ENCODE measurements at places on chromosomes 5 and 9.
A peak's percentile ranks its signal among the peaks of the same experiment; 100 is the strongest.

GRCh38 chr5:157370967-157371366 lies 89.0 kb upstream of the NIPAL4 start:
- no peak for DNase-seq

DNA sequence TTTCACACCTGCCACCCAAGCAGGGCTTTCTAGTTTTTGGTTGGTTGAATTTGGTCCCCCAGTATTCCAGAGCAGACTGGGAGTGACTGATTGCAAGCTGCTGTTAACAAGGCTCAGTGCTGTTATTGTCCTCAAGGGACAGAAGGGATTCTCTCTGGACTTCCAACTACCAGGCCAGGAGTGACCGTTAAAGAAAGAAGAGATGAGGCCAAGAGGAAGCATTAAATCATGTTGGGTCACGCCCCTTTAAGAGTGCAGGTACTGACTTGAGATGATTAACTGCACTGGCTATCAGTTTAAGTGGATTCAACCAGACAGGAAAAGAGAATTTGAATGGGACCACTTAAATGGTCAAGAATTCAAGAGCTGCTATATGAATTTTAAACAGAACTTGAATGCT lies 220.8 kb upstream of the PCSK5 start:
- DNase-seq = no peak

DNA sequence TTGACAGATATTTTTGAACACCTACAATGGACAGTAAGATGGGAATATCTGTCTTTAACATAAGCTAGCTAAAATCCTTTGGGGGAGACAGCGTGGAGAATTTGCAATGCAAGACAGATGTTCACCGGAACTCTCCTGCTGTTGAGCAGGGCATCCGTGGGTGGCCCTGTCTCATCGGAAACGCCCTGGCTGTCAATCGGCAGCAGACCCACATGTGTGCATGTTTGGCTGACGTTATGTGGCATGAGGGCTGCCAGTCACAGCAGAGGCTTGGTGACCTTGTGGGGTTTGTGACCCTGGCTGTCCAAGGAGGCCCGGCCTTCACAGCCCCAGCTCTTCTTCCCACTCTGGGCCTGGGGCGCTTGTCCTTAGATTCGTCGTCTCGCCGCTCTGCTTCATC lies 129.7 kb upstream of the OTULINL start:
- DNase-seq = no peak

GRCh38 chr5:26003966-26004365 lies 1034.4 kb downstream of the CDH9 start:
- DNase-seq = no peak

- no peak for DNase-seq
Measured at GRCh38 chr9:78962156-78962555, 609.6 kb upstream of the TLE4 start.

DNA sequence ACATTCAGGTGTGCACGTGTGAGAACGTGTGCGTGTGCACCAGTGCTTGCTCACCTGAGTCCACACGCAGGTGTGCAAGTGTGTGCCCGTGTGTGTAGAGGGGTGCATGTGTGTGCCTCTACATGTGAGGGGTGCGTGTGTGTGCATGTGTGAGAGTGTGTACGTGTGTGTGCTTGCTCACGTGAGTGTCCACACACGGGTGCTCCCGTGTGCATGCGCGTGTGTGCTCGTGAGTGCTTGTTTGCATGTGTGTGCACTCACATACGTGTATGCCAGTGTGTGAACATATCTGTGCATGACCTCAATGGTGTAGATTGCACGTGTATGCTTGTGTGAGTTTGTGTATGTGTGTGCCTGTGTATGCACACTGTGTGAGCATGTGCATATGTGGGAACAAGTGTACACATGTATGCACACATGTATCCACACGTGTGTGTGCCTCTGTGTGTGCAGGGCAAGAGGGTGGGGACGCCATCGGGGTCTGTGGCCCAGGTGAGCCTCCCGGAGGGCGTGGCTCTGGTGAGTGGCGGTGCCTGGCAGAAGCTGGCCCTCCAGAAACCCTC lies 40.6 kb upstream of the NOTCH1 start:
- DNase-seq = no peak

GRCh38 chr9:111483439-111483857 lies 735 bp downstream of the ECPAS start:
- peak; percentile 41 for DNase-seq

GRCh38 chr5:141149812-141150211 lies at the start of gene PCDHB6:
Gene PCDHB6, plus strand, starts transcription at chr5:141150057. Its CDS starts 201 bp downstream, at chr5:141150258.
- peak; percentile 0 for DNase-seq

- DNase-seq = no peak
Measured at GRCh38 chr5:112346411-112347044, 72.5 kb downstream of the EPB41L4A start.

DNA sequence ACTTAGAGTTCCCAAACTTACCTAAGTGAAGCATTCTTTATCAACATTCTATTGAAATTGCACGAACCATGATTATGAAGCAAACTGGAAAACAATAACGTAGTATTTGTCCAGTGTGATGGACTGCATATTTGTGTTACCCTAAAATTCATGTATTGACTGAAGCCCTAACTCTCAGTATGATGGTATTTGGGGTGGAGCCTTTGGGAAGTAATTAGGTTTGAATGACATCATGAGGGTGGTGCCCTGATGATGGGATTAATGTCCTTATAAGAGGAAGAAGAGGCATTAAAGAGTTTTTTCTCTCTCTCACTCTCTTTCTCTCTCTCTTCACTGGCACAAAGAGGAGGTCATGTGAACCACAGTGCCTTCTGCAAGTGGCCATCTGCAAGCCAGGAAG lies 365.4 kb upstream of the PTGER4 start:
- DNase-seq = no peak

GRCh38 chr5:115600766-115601165 lies 1.5 kb downstream of the TICAM2 start:
- DNase-seq = no peak

DNA sequence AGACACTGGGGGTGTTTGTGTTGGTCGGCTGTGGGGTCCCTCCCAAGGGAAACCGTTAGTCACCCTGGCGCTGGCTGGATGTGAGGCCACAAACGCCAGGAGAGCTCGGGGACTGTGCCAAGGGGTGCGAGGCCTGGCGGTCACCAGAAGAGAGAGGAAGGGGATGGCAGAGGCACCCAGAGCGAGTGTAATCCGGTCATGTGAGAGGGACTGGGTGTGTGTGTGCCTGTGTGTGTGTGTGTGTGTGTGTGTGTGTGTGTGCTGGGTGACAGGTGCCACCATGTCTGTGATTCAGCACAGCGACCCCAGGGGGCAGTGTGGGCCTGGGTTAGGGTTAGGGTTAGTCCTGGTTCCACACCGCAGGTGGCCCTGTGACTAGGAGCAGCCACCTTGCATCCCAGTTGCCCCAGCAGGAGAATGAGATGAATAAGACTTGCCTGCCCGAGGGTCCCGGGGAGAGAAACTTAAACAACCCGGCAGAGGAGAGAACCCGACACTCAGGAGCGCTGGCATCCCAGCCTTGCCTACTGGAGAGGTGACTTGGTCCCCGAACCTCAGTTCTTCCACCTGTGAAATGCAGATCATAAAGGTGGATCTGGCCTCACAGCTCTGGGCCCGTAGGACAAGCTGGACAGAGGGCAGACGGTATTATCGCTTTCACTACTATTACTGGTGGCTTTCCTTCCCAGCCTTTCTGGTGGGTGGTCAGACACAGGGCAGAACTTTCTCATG lies 1.4 kb upstream of the ADAMTSL2 start:
- DNase-seq = no peak

DNA sequence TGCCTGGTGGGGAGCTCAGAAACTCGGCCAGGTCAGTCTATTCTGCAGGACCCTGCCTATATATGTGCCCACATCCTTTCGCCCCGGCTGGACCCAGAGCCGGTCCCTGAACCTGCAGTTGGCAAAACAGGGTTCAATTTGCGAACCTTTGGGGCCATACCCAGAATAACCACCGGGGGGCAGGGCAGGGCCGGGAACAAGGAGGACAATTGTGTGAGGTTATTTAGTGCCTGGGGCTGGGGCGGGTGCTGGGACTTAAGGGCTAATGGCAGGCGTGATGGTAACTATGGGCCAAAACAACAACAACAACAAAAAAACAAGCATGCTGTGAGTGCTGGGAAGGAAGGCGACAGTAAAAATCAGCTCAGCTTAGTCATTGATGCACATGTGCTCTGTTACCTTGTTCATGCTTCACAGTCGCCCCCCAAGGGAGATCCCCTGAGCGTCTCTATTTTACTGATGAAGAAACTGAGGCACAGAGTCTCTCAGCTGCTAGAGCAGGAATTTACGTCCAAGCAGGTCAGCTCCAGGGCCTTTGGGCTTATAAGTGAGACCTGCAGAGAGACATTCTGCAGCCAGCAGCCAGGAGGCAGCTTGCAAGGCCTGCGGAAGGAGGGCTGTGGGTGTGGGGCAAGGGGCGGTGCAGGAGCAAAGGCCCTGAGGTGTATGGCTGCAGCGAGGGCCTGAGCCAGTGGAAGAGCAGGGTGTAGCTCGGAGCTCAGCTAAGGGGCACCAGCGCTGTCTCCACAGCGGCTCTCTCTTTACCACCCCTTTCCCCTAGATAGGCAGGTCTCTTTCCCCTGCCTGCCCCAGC lies 106.0 kb downstream of the PHF2 start:
- peak; percentile 34 for DNase-seq

DNA sequence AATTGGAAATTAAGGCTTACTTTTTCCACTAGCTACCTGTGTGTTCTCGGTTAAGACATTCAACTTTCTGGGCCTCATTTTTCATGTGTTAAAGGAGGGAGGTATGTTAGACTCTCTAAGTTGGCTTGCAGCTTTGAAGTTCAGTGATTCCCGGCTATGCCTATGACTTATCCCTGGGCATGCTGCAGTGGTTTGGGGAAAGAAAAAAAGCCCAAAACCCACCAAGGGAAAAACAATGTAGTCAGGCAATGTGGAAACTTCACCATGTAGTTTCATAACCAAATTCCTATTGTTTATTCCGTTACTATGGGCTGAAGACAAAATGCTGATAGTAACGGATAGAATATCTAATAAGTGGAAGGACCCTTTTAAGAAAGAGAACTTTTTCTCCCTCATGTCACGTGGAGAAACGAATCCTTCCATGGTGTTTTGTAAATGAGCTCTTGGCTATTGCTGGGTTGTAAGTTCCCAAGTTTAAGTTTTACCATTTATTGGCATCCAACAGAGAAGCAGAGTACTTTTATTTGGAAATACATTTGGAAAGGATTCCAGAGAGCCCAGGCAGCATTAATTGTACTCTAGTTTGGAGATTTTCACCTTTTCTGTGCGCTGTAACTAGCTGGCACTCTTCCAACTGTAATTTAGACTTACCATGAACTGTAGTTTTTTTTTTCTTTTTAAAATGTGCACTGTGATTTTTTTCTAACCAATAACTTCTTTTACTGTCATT lies 84.9 kb upstream of the MPDZ start:
- peak; percentile 39 for DNase-seq

DNA sequence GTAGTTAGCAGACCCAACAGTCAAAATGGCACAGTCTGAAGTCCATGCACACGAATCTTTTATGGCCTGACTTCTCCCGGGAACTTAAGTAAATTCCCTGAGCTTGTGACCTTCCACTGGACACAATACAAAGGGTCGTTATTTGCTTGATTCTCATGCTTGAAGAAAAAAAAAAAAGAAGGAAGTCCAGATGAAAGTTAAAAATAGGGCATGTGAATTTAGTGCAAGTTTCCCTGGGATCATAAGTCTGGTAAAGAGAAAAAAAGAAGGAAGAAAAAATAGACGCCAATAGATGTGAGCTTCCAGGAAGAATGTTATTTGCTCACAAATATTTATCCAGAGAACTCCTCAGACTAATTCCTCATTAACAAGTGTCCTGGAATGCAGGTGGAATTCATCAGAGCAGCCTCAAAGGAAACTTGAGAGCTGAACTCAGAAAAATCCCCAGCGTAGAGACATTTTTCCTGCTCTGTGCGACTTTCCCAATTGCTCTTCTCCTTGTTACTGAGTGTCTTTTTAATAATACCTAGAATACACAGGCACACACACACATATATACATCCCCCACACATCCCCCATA lies 616.3 kb downstream of the EBF1 start:
- DNase-seq = no peak

- DNase-seq = no peak
Measured at GRCh38 chr9:117543089-117543488, 128.2 kb upstream of the ASTN2 start.

GRCh38 chr9:110334183-110334582 lies 3.5 kb downstream of the TXNDC8 start:
- DNase-seq = no peak

DNA sequence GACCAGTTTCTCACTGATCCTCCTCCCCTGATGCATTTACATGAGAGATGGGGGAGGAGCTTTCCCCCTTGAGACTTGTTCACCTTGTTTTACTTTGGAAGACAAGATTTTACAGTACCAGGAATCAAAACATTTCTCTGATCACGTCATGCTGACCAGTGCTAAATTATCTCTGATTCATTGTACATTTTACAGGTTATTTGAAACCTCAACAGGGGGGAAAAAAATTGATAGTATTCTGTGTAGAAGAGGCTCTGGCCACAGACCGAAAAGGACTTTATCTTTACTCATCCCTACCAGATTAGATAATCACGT lies 133.9 kb downstream of the GRIA1 start:
- DNase-seq = no peak

GRCh38 chr5:174292348-174292747 lies 246.8 kb downstream of the NSG2 start:
- DNase-seq = no peak

GRCh38 chr5:171570244-171570825 lies 150.9 kb downstream of the FGF18 start:
- DNase-seq = no peak

DNA sequence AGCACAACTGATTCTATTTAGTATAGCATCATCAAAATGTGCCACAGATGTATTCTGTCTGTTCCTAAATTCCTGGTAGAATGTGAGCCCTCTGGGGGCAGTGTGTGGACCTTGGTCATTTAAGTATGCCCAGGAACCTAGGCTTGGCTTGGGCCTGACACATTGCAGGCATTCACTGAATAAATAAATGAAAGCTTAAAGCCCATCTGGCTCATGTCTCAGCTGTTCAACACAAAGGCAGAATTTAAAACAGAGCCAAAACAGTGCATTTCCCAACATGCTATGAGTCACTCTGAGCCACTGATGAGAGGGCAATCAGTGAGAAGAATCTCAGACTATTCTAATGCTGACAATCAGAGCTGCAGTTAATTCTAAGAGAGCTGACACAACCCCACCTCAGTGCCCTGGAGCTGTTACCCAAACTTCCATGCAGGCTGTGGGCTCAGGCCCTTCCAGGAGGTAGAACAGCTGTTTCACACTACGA lies 8.1 kb downstream of the FAM193B start:
- peak; percentile 22 for DNase-seq

GRCh38 chr5:88483964-88484672 lies 215.5 kb upstream of the TMEM161B start:
- DNase-seq = no peak

- peak; percentile 56 for DNase-seq
Measured at GRCh38 chr5:67267512-67268216, 71.1 kb upstream of the CD180 start.

GRCh38 chr9:105531530-105531929 lies 26.4 kb upstream of the FKTN start:
- no peak for DNase-seq

DNA sequence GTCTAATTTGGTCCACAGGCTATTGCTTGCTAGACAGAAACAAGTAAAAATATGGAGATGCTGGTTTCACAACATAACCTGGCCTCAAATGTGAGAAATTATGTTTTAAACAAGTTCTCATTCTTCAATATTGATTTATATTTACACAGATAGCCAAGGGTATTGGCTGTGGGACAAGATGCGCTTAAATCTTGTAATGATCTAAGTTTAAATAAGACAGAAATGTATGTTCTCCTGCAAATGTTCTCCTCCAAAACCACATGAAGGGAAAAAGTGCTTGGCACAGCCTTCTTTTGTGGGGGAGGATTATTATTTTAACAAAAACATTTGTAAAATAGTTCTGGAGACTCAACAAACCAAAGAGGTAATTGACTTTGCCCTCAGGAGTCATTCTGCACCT lies 356.0 kb downstream of the DMAC1 start:
- DNase-seq = peak; percentile 41
